ENCODE measurements at places on chromosomes 16 and 17.
A peak's percentile ranks its signal among the peaks of the same experiment; 100 is the strongest.

- DNase-seq, result no peak
Observed at GRCh38 chr16:73350707-73351452, 303.0 kb upstream of the ZFHX3 start.

- peak; percentile 24 for DNase-seq
Observed at GRCh38 chr16:19808061-19808641, 76.5 kb downstream of the GPRC5B start.

DNA sequence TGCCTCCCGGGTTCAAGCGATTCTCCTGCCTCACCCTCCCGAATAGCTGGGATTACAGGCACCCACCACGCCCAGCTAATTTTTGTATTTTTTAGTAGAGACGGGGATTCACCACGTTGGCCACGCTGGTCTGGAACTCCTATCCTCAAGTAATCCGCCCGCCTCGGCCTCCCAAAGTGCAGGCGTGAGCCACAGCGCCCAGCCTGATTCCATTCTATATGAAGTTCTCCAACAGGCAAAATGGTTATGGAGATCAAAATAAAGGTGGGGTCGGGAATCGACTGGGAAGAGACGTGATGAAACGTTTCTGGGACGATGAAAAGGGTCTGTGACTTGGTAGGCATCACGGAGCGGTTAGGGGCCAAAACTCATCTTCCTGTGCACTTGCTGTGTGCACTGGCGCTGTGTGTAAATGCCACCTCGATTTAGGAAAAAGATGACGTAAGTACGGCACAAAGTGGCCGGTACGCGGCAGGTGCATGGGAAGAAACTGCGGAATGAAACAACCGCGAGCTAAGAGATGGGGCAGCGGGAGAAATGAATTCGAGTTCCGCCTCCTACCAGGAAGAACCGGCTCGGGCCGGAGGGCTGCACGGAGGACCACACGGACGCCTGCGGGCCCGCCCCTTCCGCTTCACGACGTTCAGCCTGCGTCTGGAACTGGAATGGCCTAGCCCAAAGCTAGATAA lies 1.6 kb downstream of the TP53 start:
- DNase-seq, result peak; percentile 85

GRCh38 chr16:1870365-1871082 lies 1.4 kb downstream of the MEIOB start:
- DNase-seq, result no peak

DNA sequence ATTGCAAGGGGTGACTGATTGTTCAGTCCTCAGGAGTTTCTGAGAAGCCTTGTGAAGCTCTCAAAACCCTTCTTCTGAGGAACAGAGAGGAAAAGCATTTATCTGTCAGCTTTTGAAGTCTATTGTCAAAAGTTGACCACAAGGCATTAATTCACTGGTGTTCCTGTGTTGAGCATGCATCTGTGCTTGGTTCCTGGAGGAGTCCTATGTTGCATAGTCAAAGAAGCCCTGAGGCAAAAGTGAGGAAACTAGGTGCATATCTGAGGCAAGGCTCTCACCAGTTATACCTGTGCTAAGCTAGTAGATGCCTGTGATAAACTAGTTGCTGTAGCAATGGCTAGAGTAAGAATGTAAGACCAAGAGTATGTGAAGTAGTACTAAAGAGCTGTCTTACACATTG lies 1.8 kb upstream of the HEATR6 start:
- DNase-seq, result no peak

GRCh38 chr17:11642655-11643054 lies 44.4 kb downstream of the DNAH9 start:
- no peak for DNase-seq

GRCh38 chr17:66494023-66494803 lies 191.8 kb downstream of the PRKCA start:
- DNase-seq, result no peak

- DNase-seq, result no peak
Observed at GRCh38 chr16:12267491-12267890, 291.0 kb downstream of the SNX29 start.

DNA sequence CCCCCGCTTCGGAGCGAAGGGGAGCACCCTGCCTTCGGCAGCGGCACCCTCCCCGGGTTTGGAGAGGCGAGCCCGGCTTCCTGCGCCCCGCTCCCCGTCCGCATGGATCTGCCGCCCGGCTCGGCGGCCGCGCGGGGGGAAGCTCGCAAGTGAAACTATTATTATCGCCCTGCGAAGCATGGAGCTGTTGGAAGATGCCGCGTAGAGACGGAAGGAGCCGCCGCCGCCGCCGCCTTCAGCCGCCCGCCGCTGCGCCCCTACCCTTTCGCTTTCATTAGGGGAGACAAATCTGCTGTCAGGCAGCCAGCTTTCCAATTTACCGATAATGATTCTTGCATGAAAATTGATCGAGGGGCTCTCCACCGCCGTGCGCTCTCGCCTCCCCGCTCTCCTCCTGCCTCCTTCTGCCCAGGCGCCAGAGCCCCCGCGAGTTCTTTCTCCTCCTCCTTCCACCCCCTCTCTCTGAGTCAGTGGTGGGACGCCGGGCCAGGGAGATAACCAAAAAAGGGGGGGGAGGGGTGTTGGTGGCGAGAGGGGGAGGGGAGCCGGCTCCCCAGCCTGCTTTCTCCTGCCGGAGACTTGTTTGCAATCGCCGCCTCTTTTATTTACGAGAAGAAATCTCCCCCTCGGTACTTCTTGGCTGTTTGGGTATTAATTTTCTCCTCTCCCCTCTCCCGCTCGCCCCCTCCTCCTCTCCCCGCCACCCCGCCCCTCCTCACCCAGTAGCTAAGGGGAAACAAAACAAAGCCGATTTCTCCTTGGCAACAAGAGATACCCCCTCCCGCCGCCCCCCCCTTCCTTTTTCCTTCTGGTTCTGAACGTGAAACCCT lies 58.0 kb upstream of the GSE1 start:
- no peak for DNase-seq

DNA sequence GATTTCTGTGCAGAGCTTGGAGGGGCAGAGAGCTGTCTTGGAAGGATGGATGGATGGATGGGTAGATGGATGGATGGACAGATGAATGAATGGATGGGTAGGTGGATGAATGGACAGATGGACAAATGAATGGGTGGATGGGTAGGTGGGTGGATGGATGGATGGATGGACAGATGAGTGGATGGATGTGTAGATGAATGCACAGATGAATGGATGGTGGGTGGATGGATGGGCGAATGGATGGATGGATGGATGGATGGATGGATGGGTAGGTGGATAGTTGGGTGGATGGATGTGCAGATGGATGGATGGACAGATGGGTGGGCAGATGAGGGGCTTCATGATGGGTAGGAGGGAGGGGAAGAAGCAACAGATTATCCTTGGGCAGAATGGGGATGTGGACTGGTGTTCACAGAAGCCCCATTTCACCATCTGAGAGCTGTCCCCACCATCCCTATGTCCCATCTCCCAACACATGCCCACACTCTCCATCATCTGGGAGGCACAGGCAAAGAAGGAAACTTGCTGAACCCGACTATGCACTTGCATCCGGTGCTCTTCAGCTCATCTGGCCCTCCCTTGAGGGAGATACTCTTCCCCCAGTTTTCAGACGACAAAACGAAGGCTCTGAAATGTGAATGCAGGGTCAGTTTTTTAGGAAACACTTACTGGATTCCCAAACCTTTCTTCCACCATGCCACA lies 57.2 kb downstream of the IL21R start:
- no peak for DNase-seq

- no peak for DNase-seq
Observed at GRCh38 chr16:19223235-19224170, 55.5 kb downstream of the SYT17 start.

DNA sequence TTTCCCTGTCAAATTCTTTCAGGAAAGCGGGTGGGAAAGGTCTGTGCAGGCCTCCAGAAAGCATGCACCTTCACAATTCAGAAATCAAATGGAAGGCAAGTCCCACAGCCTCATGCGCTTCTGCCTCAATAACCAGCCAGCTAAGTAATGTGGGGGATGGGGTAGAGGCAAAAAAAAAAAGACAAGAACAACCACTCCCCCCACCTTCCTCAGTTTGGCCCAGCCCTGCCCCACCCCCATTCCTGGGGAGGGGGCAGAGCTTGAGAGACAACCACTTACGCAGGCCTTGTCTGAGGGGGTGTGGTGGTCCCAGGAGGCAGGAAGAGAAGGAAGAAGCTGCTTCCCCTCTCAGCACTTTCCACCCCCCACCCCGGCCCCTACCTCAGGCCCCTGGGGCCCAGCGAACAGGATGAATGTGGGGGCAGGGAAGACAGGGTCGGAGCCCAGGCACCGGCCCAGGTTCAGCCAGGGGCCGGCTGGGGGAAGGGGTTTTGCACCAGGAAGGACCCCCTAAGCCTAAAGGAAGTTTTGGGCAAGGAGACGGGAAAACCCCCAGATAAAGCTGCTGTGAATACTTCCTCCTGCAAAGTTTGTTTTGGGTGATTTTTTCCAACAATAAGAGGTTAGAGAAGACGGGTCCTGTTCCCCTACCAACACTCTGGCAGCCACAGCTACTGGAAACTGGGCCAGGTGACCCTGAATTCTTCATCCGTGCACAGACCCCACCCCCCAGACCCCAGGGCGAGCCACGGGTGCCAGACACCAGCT lies 1.2 kb downstream of the JUP start:
- DNase-seq, result no peak

DNA sequence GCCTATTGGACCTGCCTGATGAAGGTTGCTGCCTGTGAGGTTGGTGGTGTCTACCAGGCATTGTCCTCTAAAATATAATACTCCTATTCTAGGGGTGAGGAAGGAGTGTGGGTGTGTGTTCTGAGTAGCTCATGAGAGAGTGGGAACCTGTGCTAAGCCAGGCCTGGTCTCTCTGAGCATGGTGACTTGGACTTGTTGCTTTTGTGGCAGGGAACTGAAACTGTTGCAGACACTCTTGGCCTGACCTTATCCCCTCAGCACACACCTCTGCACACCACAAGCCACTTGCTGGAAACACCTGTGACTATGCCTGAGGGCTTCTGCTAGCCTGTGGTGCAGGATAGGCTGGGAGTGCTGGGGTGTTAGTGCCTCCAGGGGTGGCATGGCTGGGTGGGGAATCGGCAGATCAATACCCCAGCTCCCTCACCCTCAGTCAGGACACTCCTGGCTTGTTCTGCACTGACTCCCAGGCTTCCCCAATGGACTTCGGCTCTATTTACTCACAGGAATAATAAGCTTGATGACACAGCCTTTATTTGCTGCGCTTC lies 29.9 kb downstream of the PLCG2 start:
- no peak for DNase-seq

DNA sequence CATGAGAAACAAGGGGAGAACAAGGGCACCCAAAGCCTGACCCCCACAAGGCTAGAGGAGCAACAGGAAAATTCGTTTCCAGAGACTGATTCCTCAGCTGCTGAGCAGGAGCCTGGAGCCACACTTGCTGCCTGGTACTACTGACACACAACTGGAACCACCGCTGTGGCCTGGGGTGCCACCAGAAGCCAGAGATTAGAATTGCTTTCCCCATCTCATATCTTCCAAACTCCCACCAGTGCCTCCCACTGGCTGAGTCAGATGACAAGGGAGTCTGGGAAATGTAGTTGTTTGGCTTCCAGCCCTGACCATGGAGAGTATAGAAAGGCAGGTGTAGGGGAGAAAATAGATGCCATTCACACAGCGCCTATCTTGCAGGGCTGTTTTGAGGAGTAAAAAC lies 4.1 kb upstream of the TMEM11 start:
- no peak for DNase-seq

DNA sequence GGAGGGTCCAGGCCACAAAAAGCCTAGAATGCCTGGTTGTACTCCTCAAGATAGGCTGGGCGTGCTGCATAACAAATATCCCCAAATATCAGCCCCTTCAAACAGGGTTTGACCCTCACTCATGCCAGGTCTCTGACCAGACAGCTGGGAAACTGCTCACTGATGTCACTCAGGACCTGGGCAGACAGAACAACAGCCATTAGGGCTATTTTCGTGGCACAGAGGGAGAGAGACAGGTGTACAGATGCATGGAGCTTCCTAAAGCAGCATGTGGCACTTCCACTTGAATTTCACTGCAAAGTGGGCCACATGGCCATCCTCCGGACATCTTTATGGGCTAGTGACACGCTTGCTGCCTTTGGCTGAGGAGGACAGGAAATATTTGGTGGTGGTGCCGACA lies 73.1 kb downstream of the SREBF1 start:
- no peak for DNase-seq

GRCh38 chr16:16083421-16084156 lies 134.2 kb downstream of the ABCC1 start:
- DNase-seq, result no peak

DNA sequence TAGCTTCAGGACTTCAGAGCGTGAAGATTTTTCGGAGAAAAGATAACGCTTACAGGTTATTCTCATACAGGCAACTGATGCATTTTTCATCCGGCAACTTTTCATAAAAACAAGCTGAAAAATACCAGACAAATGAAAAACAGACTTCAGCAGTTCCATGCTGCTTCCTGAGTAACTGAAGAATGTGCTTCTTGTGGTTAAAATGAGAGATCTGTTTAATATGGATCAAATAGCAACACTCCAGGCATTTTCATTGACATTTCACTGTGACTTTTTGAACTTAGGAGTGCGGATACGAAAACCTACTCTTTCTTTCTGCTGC lies 705 bp upstream of the PITPNC1 start:
- DNase-seq, result no peak

DNA sequence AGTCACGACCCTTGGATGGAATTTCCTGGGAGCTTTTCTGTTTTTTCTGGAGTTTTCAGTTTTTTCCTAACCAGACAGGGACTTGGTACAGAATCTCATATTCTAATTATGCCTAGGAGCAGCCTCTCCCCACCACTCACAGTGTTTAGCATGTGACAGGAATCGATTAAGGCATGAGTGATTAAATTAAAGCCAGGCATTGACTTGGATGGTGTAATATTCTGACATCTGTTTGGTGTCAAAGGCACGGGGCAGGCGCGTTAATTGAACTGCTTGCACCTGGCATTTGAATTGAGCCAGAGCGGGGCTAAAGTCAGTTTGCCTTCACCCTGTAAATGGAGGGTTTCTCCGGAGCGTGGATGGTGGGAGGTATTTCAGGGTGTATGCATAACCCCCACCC lies 11.9 kb downstream of the MAPT start:
- DNase-seq, result no peak

DNA sequence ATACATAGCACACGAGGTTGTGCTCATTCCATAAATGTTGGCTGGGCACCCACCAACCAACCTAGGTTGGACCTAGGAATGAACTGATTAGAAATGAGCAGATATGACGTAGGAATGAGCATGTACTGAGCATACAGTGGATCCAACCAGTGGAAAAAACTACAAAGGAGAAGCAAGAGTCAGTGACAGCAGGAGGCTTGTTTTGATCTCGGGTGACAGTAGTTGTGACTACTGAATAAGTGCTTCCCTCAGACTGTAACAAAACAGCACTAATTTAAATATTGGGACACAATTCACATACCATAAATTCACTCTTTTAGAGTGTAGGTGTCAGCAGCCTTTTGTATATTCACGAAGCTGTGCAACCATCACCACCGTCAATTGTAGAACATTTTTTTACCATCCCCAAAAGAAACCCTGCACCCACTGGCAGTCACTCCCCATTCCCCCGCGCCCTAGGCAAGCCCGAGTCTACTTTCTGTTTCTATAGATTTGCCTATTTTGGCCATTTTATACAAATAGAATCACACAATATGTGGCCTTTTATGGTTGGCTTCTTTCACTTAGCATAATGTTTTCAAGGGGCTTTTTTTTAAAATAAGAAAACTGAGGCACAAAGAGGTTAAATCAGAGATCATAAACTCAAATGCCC lies 7.0 kb downstream of the VAC14 start:
- no peak for DNase-seq

GRCh38 chr17:73323409-73324159 lies 11.8 kb upstream of the CDC42EP4 start:
- no peak for DNase-seq
